ENCODE measurements at places on chromosomes 3 and 15.

- DNase-seq = no peak
Measured at GRCh38 chr3:171838218-171838720, 4.9 kb upstream of the TMEM212 start.

- no peak for DNase-seq
Measured at GRCh38 chr3:65706776-65707568, 331.7 kb downstream of the MAGI1 start.

GRCh38 chr3:155744010-155744625 is 753 bp downstream of the PLCH1 start:
- DNase-seq = peak; percentile 17

GRCh38 chr15:33059184-33059583 is 135.3 kb downstream of the FMN1 start:
- no peak for DNase-seq

GRCh38 chr15:27094235-27094634 is 123.3 kb downstream of the GABRG3 start:
- DNase-seq = no peak

DNA sequence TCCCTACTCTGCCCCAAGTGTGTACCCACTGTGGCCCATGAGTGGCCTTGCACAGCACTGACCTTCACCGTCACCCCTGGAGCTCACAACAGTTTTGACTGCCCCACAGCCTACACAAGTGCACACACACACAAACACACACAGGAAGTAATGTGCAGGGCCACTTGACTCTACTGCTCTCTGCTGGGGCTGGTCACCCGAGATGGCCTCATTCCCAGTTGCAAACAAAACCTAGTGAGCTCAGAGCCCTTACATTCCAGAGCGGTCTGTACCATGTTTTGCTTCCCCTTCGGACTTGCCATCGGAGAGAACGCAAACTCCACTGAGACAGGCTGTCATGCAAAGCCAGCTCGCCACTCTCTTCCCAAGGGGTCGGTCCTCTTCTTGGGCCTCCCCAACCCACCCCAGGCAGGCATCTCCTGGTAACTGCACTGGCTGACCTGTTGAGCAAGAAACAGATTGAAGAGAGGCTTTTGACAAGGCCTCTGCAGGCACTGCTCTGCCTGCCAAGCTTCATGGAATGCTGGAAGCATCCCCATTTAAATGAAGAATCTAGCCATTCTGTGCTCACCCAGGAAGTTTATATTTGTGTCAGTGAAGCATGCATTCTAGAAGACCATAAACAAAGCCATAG is 232.0 kb upstream of the IGF1R start:
- DNase-seq = no peak

- DNase-seq = no peak
Measured at GRCh38 chr3:81484520-81484919, 276.9 kb downstream of the GBE1 start.
